ENCODE measurements at places on chromosomes 4 and X. TPM values are rescaled to one million over a fixed set of nuclear protein-coding genes. Genes with fewer than 3 reads are reported as not detected.

The AMOT gene
- polyA plus RNA-seq, result 25.8 TPM

The VCX3B gene
- polyA plus RNA-seq, result 0.38 TPM

The EGF gene
- polyA plus RNA-seq, result 1.8 TPM

The NUP62CL gene
- 3.2 TPM for polyA plus RNA-seq

The TIGD4 gene
- polyA plus RNA-seq, result 3.1 TPM

The NDST3 gene
- 8.1 TPM for polyA plus RNA-seq

The FGG gene
- not detected for polyA plus RNA-seq

The CCDC120 gene
- 22.4 TPM for polyA plus RNA-seq

The PRPS2 gene
- polyA plus RNA-seq, result 15.4 TPM

The IL2 gene
- polyA plus RNA-seq, result not detected

The NPY1R gene
- 13.9 TPM for polyA plus RNA-seq

The FOXR2 gene
- polyA plus RNA-seq, result not detected

The S100P gene
- polyA plus RNA-seq, result 0.60 TPM

The EVC gene
- polyA plus RNA-seq, result 9.9 TPM

The GLUD2 gene
- polyA plus RNA-seq, result 11.4 TPM

The XPNPEP2 gene
- 0.87 TPM for polyA plus RNA-seq

The PRRG1 gene
- polyA plus RNA-seq, result 12.2 TPM

The TDO2 gene
- polyA plus RNA-seq, result 0.79 TPM

The ZNF827 gene
- 25.8 TPM for polyA plus RNA-seq

The STATH gene
- not detected for polyA plus RNA-seq

The SLC10A6 gene
- not detected for polyA plus RNA-seq

The FGFBP2 gene
- polyA plus RNA-seq, result 1.2 TPM
